Activated CD4-positive, alpha-beta T cell treated with anti-CD3 and anti-CD28 coated beads, Interleukin-2, amount 50 U/mL, for 1 hour (primary cell): ENCODE measurements at places on chromosomes 7 and 10.

DNA sequence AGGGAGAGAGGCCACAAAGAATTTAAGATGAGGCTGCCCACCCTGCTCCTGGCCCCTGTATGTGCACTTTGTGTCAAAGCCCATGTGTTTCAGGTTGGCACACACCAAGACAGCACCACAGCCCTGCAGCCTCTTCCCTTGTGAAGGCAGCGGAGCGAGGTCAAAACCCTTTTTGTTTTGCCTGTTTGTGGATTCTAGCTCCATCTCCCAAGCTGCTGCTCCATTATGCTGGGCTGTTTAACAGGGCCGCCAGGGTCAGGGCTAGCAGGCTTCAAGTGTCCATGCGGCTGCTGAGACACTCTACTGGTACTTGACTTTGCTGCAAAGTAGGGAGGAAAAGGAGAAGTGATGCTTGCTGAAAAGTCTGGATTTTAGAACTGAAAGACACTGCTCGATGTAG, 142.3 kb upstream of the EFCAB10 start:
- no peak for DNase-seq

DNA sequence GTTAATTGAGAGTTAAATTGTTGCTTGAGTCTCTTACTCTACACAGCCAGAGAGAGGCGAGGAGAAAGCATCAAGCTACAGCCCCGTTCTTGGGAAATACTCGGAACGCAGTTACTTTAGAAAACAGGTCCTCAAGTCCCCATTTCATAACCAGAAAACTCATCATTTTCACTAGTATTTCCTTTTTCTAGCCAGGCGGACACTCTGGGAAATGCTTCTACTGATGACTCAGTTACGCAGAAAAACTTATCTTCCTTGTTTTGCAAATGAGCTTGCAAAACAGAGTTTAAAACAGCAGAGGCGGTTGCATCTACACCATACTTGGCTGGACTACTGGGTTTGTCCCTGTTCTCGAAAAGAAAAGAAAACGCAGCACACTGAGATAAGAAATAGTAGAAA, 111.4 kb upstream of the FGFR2 start:
- no peak for DNase-seq

DNA sequence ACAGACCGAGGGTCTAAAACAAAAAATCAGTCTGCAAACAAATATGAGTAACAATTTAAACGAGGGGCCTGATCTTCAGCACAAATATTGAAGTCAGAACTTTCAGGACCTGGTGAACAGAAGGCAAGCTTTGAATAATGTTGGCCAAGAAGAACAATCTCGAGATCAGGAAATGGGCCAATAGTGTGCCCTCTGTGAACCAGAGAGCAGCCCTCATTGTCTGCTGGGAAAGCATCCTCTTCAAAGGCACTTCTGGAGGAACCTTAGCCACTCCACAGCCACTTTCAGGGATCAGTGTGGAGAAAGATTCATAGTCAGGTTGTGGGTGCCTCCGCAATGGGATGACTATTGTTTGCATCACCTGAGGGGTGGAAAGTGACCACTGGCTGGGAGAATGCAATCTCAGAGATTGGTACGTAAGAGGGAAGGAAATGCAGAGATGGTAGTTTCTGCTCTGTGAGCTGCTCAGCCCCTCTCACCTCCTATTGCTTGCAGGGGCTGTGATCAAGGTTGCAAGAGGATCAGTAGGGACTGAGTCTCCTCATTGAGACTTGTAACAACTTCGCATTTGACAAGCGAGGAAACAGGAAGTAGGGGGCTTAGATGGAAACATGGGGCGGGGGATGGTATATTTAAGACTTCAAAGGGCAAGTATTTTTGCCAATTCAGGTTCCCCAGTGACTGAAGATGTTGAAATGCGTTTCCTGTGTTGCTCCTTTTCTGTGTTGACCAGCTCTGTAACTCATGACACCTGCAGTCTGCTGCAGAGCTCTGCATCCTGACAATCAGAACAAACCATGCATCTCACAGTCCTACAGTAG, 28.4 kb upstream of the IFRD1 start:
- DNase-seq = no peak

- DNase-seq = no peak
Observed at GRCh38 chr7:130904031-130904757, 170.2 kb upstream of the KLF14 start.

DNA sequence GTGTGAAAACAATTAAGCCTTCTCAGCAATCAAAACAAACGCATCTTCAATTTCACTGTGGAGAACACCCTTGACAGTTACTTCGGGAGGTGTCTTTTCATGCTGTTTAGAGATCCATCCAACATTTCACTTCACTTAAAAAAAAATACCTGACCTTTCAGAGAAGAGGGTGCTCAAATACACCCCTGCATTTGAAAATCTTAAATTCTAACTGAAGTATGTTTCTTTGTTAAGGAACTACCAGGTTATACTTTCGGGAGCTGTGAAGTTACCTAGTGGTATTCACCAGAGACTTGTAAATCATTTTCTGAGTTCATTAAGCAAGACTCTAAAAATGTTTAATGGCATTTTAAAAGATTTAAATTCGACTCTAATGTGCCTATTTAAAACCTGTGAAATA, 38.8 kb downstream of the CNPY1 start:
- no peak for DNase-seq

DNA sequence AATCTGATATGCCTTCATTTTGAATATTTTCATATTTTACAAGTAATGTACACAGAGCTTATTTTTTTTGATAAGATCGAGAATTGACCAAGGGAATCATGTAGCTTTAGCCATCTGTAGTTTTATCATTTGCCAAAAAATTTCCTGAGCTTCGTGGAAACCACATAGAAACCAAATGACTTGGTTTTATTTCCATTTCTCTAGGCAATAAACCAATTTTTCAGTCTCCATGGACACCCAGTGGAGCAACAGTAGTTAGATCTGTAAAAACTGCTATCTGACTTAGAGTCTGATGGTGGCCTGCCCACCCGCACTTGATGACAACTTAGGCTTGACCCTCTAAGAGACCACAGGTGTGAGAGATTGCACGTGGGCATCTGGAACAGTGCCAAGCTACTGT, 127.8 kb upstream of the CDK6 start:
- DNase-seq = no peak

GRCh38 chr10:60135020-60135419, 228.7 kb upstream of the CCDC6 start:
- DNase-seq = no peak

GRCh38 chr10:11245510-11245909, 227.8 kb downstream of the CELF2 start:
- no peak for DNase-seq

DNA sequence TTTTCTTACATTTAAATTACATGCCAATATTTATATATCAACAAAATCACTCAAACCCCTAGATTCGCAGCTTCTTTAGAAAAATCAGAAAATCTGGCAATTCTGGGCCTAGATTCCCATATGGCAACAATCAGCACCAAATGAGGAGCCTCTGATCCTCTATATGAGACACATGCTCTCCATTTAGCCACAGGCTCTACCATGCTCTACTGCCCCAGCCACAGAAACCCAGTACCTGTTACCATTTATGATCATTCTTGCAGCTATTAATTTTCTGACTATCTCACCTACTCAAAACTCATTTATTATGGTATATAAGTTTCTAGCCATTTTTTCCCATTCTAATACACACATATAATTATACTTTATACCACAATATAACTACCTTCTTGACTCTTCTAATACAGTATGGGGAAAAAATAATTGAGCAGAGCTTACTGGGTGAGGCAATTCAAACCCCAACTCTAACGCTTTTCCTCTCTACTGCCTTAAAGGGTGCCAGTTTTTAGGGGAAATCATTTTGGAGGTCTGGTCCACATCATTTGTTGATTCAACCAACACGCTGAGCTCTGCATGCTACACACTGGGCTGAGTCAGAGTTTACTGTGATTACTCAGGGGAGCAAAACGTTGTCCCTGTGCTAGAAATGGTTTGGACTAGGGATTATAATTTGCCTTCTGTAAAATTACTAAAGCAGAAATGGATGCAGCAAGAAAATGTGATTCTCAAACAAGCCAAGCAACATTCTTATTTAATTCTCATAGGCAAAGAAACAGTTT, 11.6 kb downstream of the PDLIM1 start:
- DNase-seq = no peak

DNA sequence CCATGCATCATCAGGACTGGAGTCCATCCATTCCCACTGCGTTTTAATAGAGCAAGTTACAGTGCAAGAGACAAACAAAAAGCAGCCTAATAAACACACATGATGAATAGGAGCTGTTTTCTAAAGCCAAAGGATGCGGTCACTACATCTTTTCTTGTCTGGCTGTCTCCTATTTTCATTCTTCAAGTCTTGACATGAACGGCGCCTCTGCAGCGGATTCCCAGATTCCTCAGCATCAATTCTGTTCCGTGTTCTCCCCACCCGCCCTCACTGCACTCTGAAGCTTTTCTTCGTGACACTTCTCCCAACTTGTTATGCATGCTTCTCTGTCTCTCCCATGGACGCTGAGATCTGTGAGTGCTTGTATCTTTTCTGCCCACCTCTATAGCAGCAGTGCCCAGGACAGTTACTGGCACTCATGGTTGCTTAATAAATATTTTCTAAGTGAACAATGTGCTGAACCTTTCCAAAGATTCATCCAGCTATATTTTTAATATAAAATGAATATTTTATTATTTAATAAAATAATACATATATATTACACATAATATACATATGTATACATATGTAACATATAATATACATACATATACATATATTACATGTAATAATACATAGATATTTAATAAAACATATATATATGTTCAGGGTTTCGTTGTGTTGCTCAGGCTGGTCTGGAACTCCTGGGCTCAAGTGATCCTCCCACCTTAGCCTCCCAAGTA, 242.9 kb downstream of the ABCA13 start:
- DNase-seq = no peak

DNA sequence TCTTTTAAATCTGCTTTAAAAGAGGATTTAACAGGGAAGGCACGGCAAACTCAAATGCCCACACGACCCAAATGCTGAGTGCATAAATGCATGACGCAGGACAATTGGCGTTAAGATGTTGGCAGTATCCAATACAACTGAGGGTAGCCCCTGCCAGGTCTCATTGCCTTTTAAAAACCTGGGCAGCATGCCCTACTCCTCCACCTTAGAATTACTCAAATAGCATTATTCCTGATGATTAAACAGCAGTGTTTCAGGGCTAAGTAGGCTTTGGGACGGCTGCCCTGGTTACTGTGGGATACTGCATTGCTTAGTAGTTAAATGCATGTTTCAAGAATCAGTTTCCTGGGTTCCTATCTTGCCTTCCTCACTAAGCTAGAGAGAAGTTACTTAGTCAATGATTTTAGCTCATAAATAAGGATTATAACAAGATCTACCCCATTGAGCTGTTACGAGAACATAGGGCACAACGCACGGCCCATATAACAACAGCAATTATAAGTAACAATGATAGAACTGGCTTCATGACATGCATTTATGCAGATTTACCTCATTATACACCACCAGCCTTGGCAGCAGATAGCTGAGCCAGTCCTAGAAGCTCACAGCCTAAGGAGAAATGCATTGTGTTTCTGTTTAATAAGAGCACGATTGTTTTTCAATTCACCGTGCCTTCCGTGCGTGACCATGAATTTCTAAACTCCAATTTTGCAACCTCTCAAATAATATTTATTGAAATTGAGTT, 7.9 kb downstream of the TUBAL3 start:
- DNase-seq = no peak

GRCh38 chr7:116626886-116627285, 45.1 kb upstream of the MET start:
- DNase-seq = no peak
